ENCODE measurements at places on chromosomes 1 and 21. TPM values are rescaled to one million over a fixed set of nuclear protein-coding genes. Genes with fewer than 3 reads are reported as not detected.
A peak's percentile ranks its signal among the peaks of the same experiment; 100 is the strongest.

DNA sequence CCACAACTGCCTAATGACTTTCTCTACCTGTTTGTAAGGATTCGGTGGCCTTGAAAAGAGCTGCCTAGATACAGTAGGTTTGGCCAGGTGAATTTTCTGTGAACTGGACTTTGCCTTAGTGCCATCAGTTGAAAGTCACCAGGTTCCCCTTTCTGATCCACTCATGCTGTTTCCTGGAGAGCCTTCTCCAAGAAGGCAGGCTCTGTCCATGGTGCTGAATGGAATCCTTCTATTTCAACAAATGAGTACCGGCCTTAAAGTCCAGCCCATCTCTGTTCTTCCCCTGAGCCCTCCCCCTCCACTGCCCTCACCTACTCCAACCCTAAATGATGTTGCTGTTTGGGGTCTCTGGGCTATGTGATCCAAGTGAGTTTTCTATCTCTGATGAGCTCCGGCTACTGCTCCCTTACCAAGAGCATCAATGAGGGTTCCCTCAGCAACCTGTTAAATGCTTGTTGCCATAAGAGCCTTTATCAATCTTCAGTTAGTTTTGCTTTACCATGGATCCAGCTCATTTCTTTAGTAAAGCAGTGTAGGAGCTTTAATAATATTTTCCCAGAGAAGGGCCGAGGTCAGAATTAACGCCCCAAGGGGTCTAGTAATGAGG is 500.4 kb downstream of the PTPRU start:
- peak; percentile 75 for DNase-seq

DNA sequence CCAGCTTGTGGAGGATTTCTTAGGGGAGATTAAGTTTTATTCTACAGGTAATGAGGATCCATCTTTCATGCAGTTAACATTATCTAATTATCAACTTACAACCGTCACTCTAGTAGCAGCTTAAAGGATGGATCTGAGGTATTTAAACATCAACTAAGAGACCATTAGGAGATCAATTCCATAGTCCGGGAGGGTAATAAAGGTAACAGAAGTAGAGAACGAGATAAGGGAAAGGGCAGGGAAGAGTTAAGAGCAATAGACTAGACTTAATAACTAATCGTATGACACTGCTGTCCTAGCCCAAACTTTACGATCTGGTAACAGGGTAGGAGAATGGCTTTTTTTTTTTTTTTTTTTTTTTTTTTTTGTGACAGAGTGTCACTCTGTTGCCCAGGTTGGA is 19.5 kb upstream of the CCDC17 start:
- no peak for DNase-seq

DNA sequence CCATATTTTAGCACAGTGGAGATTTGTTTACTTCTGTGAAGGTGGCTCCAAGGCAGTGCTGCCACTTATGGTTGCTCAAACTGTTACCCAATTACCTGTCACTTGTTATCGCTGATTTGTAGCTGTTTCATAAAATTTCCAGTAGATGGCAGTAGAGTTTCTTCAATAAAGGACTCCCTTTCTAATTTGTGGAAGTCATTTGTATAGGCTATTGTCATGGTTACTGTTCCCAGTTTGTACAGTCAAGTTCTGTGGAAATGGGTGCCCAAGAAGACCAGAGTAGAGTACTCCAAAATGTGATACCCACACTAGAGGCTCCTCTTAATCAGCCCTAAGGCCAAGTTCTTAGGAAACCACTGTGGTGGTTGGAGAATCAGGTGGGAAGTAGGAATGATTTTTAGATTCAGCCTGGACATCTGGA is 186.1 kb downstream of the CLEC20A start:
- peak; percentile 77 for DNase-seq

DNA sequence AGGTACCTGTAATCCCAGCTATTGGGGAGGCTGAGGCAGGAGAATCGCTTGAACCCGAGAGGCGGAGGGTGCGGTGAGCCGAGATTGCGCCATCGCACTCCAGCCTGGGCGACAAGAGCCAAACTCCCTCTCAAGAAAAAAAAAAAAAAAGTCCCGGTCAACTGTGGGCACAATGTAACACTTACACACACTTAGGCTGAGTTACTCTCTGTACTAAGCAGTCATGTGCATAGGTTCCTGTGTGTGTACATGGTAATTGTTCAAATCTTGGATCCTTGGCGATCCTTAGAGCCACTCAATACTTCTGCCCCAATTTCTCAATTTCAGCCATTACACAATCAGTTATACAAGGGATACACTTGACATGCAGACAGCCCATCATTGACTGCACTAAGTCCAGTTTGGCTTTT is 11.6 kb downstream of the SDCCAG8 start:
- no peak for DNase-seq

- no peak for DNase-seq
These were observed 678 bp downstream of the LSM10 start for GRCh38 chr1:36397083-36397377.

DNA sequence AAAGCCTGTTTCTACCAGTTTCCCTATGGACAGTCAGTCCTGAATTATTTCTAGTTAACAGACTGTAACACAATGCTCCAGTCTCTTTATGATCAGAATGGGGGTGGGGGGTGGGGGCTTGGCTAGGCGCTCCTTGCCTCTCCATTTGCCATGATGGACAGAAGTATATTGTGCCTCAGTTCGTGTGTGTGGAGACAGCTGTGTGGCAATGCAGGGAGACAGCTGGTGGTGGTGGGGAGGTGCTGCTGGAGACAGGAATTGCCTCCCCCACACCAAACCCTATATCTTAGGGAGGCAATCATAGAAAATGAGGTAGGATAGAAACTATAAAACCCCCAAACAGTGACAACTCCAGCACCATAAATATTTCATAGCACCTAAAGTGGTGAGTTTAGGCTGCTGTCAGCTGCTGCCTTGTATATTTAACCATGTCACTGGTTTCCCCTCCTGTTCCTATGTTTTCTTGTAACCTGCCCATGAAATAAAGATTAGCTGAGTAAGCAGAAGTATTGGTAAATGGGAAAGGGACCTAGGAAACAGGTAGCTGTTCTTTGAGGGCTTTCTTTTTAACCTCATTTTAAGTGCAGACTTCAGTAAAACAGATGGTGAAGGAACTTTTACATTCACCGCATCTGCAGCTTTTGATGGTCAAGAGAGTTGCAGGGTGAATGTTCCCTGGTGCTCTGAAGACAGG is 3.4 kb downstream of the PLXNA2 start:
- DNase-seq: no peak

DNA sequence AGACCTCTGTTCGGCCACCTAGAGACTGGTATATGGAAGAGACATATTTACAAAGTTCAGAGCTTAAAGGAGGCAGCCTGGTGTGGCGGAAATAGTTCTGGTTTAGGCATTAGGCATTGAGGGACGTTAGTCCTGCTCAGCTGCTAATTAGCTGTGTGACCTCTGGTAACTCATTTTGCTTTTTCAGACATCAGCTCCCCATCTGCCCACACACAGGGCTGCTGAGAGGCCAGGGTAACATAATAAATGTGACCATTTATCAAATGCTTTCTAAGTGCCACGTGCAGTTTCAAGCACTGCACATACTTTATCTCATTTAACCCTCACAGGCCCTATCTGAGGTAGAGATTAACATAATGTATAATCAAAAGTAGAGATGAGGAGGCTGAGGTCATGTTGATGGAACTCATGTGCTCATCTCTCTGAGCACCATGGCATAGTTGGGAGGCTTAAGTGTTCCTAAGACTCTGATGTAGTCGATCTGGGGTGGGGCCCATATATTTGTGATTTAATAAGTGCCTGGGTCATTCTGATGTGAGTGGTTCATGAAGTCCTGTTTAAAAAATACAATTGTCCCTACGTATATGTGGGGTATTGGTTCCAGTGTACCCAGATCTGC is 267.2 kb upstream of the PLXNA2 start:
- DNase-seq: no peak

Gene TFF2
- polyA plus RNA-seq: not detected

Gene TSPEAR
- polyA plus RNA-seq: 1.0 TPM

Gene S100A1
- 29.1 TPM for polyA plus RNA-seq

Gene KCND3
- polyA plus RNA-seq: 1.4 TPM

Gene MROH9
- polyA plus RNA-seq: not detected

Gene S100A2
- 7.9 TPM for polyA plus RNA-seq

Gene CNN3
- polyA plus RNA-seq: 328 TPM

Gene TIAM1
- polyA plus RNA-seq: 14.2 TPM

Gene SERINC2
- polyA plus RNA-seq: 58.5 TPM

Gene MAP3K21
- 27.3 TPM for polyA plus RNA-seq
